PC-9 (cell line): ENCODE measurements at places on chromosomes 11 and 22.

DNA sequence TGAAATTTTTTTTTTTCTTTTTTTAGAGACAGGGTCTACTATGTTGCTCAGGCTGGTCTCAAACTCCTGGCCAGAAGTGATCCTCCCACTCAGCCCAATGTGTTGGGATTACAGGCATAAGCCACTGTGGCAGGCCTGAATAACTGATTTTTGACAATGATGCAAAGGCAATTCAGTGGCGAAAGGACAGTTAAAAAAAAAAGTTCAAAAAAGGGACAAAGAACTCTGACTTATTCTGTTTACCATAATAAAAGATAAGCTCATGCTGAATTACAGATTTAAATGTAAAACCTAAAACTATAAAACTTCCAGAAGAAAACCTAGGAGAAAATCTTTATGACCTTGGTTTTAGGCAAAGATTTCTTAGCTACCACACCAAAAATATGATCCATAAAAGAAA, 48.9 kb downstream of the ATG16L2 start:
- DNase-seq: no peak

DNA sequence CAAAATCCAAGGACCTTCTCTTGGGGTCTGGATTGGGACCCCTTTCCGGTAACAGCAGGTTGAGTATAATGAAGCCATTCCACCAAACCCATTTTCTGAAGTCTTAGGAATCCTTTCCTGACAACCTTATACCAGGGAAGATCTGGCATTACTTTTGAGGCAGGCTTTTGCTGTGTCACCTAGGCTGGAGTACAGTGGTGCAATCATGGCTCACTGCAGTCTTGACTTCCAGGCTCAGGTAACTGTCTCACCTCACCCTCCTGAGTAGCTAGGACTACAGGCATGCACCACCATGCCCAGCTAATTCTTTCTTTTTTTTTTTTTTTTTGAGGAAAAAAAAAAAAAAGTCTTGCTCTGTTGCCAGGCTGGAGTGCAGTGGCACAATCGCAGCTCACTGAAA, 55.8 kb upstream of the TREH start:
- DNase-seq: peak; percentile 52

- DNase-seq: no peak
These were observed 6.4 kb downstream of the TP53I11 start for GRCh38 chr11:44944181-44944852.

- DNase-seq: no peak
These were observed 97.6 kb downstream of the FAT3 start for GRCh38 chr11:92322225-92322624.

DNA sequence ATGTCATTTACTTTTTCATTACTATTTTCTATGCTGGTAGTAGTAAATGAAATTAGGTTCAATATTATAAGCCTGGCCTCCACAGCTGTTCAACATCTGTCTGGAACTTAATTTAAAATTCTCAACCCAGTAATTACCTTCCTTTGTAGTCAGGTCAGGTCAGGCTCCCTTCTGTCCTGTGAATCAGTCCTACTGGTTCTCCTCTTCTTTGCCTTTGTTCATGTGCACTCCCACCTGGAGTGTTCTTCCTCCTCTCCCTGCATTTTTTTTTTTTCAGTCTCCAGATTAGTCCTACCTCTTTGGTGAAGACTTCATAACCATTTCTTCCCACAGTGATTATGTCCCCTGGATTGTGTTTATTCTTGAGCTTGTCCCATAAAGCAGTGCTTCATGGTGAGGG, 67.9 kb downstream of the DKK3 start:
- no peak for DNase-seq

DNA sequence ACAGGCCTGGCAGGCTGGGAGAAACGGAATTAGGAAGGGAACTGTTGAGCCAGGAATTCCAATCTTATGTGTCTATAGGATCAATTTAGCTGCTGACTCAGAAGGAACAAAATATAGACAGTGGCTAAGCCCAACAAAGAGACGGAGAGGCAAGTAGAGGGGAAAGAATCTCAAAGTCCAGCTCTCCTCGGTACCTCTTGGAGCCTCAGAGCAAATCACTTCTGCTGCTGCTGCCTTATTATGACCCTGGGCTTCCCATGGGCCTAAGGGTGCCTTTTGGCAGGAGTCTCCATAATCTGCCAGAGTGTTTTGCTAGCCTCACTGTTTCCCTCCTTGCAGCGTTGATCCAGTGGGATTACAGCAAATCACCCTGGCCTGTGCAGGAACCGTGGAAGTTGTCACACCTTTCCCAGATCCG, 31.7 kb downstream of the PAX6 start:
- DNase-seq: no peak

DNA sequence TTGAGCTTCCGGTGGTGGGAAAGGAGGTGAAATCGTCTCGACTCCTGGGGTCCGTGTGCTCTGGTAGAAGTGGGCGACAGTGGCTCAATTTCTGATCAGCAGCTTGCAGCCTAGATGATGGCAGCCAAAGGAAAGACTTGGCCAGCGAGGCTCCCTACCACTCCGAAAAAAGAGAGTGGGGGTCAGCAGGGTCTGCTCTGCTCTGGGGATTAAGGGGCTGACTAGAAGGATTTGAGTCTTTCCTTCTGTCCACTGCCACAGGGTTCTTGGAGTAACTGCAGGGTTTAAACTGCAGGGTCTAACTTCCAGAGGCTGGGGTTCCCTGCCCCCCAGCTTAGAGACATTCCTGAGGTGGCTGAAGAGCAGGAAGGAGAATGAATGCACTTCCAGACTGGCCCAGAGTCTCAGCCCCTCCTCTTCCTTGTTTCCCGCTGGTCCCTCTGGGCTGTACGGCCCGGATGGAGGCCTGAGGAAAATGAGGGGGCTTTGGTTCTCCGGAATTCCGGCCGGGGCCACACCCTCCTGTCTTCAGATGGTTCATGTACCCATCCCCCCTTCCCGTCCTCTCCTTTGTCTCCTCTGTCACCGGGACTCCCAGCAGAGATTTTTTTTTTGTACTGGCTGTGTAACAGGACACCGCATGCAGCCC, 907 bp downstream of the SERPINH1 start:
- DNase-seq: peak; percentile 39

DNA sequence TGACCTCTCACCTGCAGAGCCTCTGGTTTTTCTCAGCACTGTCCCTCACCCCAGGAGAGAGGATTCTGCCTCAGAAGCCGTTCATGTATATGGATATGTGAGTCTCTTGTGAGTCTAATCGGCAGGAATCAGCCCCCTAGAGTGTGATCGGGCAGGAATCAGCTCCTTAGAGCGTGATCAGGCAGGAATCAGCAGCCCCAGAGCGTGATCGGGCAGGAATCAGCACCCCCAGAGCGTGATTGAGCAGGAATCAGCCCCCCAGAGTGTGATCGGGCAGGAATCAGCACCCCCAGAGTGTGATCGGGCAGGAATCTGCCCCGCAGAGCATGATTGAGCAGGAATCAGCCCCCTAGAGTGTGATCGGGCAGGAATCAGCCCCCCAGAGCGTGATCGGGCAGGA, 80.0 kb upstream of the EIF3D start:
- no peak for DNase-seq

GRCh38 chr11:31059529-31059928, 310.0 kb downstream of the DCDC1 start:
- no peak for DNase-seq

DNA sequence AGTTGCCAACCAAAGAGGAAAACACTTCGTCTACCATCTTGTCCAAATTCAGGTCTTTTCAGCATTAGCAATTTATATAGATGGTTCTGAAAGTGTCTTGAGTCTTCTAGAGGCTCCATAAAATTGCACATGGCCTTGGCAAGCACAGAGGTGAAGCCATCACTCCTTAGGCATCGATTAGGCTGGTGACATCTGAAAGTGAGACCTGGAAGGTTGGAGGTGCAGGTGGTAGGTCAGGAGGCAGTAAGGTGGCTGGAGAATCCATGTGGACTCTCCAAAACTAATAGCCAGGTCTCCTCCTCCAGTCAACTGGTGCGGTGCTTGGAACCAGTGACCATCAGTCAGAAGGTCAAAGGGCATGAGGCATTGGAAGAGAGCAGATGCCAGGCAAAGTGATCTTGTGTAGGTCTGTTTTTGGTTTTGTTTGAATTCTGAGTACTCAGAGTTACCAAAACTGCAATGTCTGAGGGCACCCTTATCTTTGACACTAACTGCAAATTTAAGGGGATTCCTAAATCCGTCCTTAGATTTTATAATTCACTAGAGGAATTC, 6.6 kb upstream of the APOL2 start:
- DNase-seq: no peak

GRCh38 chr11:22898036-22898435, 37.8 kb upstream of the CCDC179 start:
- DNase-seq: no peak

DNA sequence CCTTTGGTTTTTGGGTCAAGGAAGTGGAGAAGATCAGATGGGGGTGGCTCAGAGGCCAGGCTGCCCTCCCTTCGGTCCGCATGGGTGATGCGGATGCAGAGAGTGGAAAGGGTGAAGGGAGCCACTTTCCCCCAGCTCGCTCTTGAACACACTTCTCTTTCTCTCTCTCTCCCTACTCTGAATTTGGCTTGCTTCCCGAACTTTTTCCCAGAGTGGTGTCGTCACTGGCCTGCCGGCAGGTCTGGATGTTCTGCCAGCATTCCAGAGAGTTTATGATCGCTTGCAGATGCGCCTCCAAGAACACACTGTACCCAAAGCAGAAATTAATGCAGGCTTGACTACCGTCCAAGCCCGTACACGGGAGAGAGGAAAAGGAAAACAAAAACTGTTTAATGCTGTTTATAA, 103.2 kb downstream of the ZBTB16 start:
- DNase-seq: peak; percentile 45
